ENCODE measurements at places on chromosomes 6 and 20.
A peak's percentile ranks its signal among the peaks of the same experiment; 100 is the strongest.

- DNase-seq, result no peak
Measured at GRCh38 chr6:15393605-15394004, 147.7 kb downstream of the JARID2 start.

GRCh38 chr6:146990284-146990683, 213.9 kb upstream of the STXBP5 start:
- DNase-seq, result peak; percentile 90

- no peak for DNase-seq
Measured at GRCh38 chr20:10633718-10634117, 40.1 kb downstream of the JAG1 start.

- no peak for DNase-seq
Measured at GRCh38 chr20:8571611-8572010, 439.5 kb downstream of the PLCB1 start.

DNA sequence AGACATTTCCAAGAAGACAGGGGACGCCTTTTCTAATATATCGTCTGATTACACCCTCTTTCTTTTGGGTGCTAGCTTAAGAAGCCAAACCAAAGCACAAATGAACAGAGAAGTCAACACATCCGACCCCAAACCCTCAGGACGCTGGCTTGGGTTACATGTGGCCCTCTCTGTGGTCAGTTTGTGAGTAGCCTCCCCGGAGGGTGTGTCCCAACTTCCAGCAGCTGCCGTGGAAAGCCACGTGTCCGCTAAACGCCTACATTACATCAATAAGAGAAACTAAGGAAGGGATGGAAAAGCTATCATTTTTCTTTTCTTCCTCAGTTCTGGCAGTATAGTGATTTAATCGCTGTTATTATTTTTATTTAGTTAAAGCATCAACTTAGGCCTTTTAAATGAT, 487 bp upstream of the BMP6 start:
- DNase-seq, result no peak

DNA sequence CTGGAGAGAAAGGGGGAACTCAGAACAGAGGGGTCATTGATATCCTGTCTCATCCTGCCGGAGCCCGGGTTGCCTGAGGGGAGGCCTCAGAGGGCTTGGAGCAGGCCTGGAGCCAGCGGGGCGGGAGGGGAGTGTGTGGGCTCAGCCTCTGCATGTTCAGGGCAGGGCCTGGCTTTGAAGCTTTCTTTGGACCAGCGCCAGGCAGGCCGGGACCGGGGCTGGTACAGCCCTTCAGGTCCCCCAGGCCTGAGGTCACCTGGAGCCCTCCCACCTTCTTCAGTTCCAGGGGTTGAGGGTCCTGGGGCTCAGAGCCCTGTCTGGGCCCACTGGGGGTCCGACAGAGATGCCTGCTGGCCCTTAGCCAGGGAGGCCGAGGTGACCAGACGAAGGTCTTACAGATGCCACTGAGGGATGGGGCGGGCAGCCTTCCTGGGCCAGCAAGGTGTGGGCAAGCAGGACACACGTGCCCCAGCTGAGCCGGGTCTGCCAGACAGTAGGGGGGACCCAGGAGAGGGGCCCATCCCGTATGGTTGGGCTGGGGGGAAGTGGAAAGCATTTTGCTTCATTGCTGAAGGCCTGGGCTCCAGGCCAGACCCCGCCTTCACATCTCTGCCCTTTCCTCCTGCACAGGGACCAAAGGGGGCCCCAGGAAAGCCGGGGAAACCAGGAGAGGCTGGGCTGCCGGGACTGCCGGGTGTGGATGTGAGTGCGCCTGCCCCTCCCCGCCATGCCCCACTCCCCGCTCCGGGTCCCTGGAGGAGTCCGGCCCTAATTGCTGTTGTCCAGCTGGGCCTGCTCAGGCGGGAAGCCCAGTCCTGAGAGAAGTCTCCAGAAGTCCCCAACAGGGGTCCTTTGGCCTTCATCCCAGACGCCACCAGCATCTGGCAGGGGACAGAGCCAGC, 2.0 kb downstream of the COL9A3 start:
- peak; percentile 80 for DNase-seq

GRCh38 chr20:38838326-38838725, 32.8 kb downstream of the PPP1R16B start:
- no peak for DNase-seq

GRCh38 chr6:5693225-5694145, 313.2 kb downstream of the NRN1 start:
- DNase-seq, result no peak

DNA sequence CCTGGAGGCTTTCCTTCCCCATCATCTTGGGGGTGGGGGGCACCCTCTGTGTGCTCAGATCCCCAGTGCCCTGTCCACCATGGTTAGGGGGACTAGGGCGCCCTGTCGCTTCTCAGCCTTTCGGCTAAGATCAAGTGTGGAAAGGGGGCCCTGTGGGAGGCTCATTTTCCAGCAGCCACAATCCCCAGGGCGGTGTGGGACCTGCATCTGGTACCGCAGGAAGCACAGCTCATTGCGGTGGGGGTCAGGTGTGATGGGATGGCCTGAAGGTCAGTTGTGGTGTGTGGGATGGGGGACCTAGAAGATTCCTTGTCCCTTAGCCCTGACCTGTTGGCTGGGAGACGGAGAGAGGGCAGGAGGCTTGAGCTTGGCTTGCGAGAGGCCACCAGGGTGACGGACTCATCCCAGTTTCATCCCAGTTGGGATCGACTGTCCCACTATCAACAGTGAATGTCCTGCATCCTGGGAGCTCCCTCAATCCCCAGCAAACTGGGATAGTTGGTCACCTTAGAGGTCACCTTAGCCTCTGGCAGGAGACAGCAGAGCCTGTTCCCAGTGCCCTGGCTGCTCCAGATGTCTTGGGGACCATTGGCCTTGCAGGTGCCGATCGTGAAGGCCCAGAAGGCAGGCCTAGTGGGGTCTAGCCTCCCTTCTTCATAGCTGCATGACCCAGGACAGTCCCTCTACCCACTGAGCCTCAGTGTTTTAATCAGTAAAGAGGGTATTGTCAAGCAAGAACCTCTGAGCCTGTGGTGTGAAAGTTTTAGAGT, 64.5 kb upstream of the PMEPA1 start:
- DNase-seq, result no peak
